Glomerular endothelial cell (primary cell): ENCODE measurements at places on chromosomes 7 and 10.

DNA sequence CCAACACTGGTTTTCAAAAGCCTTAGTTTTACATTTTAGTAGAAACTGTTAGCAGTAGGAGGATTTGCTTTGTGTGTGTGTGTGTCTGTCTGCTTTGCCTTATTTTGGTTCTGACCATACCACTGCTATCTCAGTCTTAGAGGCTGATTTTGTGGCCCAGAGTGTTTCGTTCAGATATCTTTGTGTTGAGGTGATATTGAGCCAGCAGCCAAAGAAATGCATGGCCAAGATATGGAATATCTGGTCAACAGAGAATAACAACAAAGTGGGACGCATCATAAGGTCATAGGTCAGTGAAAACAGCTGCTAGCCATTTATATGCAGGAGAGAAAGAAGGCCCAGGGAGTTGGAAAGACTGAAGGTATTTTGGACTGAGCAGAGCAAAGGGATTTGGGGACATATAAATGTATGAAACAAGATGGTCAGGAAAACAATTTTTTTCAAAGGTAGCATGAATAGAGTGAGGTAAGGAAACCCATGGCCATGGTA is 47.7 kb downstream of the KIAA1217 start:
- DNase-seq, result no peak

DNA sequence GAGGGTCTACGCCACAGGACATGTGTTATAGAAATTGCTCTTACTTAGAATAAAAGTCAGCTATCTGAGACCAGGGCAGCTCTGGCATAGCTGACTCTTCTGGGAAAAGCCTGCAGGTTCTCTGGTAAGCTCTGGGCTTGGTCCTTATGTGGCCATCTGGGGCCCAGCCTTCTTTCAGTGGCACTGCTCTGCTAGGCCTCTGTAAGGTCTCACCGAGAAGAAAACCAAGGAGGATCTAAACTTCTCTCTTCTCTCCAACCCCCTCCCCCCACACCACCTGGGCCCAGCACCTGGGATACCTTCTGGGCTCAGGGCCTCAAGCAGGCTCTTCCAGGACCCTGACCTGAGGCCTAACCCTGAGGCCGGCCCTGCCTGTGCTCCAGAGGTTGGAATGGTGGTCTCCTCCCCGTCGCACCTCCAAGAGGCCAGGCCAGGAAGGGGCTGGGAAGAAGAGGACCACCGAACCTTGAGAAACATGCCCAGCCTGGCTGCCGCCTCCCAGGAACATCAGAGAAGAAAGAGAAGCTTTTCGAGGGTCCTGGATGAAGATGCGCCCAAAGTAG is 323.6 kb downstream of the GFRA1 start:
- DNase-seq, result no peak

DNA sequence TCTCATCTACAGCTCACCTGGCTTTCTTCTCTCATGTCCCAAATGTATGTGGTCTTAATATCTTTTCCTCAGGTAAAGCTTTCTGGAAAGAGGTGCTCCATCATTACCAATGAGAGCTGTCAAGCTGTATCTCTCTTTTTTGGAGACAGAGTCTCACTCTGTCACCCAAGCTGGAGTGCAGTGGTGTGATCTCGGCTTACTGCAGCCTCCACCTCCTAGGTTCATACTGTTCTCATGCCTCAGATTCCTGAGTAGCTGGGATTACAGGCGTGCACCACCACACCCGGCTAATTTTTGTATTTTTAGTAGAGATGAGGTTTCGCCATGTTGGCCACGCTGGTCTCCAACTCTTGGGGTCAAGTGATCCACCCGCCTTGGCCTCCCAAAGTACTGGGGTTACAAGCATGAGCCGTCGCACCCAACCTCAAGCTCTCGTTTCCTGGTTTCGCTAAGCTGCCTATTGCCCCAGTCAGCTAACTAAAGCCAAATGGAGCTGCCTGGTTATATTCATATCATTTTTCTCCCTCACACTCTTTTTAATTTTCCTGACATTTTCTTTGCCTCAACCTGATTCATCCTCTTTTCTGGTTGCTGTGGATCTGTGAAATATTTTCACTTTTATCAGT is 60.5 kb downstream of the SUFU start:
- no peak for DNase-seq

GRCh38 chr7:26370011-26370410 is 78.3 kb downstream of the SNX10 start:
- no peak for DNase-seq

GRCh38 chr7:149886018-149886415 is 12.2 kb downstream of the ATP6V0E2 start:
- no peak for DNase-seq

- DNase-seq, result no peak
Measured at GRCh38 chr10:12617191-12618175, 268.1 kb downstream of the CAMK1D start.

DNA sequence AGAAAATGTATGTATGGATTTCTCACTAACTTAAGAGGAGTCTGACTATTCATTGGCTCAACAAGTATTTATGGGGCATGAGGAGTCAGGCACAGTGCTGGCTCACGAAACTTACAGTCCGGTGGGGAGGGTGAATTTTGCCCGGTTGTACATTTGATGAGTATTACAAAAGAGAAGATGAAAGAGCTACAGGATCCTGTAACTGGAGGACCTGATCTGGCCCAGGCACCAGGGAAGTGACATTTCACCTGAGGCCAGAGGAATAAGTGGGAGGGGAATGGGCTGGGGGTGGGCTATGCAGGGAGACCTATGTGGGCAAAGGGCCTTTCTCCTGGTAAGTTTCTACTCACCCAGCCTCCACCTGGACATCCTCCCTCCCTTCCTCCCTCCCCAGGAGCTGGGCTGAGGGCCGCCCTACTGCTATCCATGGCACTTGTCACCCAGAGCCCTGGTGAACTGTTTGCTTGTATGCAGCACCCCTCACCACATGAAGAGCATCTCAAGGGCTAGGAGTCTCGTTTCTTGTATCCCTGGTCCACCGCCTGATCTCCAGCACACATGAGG is 101.1 kb upstream of the ZNF438 start:
- no peak for DNase-seq
